HCEC 1CT (cell line): ENCODE measurements at places on chromosomes 5 and 9.

DNA sequence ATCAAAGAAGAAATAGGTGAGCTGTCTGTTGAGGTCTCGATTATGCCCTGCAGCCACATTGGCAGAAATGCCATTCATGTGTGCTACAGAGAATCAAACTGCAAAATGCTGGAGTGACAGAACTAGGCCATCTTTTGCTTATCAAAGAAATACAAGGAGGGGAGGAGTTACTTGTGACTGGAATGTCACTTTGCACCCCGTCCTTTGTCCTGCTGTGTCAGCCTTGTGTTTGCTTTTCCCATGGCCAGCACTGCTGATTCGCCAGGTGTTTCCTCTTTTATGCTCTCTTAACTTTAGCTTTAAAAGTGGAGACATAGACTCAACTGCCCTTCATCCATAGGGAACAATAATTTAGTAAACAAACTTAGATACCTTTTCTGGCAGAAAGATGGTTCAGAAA, 54.3 kb downstream of the SLC46A2 start:
- no peak for DNase-seq

GRCh38 chr5:138943599-138944173, 68.6 kb upstream of the LRRTM2 start:
- no peak for DNase-seq

DNA sequence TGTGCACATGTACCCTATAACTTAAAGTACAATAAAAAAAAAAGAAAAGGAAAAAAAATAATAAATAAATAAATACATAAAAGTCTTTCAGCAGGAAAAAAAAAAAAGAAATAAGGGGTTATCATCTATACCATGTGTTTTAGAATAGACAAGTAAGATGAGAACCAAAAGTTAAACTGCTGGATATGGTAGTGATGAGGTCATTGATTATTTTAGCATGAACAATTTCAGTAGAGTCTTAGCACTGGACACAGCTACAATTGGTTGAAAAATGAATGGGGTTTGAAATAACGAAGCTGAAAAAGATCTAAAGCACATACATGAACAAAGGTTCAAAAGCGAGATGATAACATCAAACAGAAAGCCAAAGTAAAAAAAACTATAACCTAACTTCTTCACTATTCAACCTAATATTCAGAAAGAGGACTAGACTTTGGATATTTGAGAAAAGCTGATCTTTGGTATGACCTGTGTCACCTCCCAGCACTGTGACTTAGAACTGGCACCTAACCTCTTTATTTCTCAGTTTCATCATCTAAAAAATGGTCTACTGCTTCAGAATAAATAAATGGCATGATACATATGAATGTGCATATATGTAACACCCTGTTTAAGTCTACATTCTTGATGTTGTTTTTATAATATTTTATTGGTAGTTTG, 133.3 kb downstream of the RAB3C start:
- DNase-seq = no peak

GRCh38 chr5:42390115-42390514, 33.1 kb upstream of the GHR start:
- no peak for DNase-seq
